Transverse colon (tissue), 4 donors: ENCODE measurements at places on chromosomes 7 and 10. TPM values are rescaled to one million over a fixed set of nuclear protein-coding genes. Genes with fewer than 3 reads are reported as not detected.

DNA sequence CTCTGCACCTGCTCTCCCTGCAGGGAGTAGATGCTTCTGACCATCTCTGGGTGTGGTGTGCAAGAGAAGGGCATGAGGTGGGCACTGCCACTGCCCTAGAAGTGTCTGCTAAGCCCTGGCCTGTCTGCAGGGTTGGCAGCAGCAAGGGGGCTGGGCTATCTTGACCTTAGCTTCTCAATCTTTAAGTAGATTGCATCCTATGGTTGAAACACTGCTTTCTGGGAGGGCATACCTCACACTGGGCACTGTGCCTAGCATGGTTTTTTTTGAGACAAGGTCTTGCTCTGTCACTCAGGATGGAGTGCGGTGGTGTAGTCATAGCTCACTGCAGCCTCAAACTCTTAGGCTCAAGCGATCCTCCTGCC is 54.9 kb downstream of the CLIP2 start:
- no peak for DNase-seq

- no peak for DNase-seq
Observed at GRCh38 chr7:134678115-134678514, 31.5 kb downstream of the BPGM start.

GRCh38 chr7:88289564-88290025 is 17.1 kb downstream of the STEAP4 start:
- no peak for DNase-seq

- DNase-seq, result peak; percentile 67
Observed at GRCh38 chr10:124153023-124153826, 59.8 kb upstream of the CHST15 start.

Gene PILRA
- total RNA-seq, result not detected

GRCh38 chr10:57014758-57015157 is 653.7 kb upstream of the ZWINT start:
- no peak for DNase-seq

Gene TRIM50
- not detected for total RNA-seq

DNA sequence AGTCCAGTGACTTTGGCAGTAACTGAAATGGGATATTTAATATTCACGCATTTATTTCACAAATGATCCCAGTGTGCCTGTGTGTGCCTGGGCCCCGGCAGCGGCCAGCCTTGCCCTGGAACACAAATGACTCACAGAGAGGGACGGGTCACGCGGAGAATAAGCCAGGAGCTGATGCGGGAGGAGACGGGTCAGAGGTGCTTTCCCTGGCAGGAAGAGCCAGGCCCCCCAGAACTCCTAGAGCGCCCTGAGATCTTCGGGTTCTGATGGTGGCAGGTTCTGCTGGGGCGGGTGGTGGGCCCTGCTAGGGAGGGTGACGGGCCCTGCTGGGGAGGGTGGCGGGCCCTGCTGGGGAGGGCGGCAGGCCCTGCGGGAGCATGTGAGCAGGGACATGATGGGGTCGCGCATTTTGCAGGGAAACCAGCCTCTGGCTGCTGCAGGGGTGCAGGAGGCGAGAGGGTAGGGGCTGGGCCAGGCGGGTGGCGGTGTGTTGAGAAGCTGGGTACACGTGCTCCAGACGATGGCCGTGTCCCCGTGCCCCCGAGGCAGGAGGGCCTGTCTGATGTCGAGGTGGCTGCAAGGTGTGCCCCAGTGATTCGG is 84.2 kb upstream of the DIP2C start:
- DNase-seq, result no peak

DNA sequence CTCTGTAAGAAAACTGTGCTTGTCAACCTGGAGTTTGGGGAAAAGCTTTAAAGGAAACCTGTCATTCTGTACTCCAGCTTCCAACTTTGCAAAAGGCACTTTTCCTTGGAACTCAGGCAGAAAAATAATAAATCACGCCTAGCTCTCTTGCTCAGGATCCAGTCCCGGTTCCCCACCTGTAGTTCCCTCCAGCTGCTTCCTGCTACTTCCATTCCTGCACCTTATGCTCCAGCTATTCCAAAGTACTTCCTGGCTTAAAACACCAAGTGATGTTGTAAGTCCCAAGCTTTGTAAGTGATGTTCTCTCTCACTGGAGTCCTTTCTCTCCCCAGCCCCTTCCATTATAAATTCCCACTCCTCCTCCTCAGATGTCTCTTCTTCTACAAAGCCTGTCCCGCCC is 98.6 kb downstream of the GRM8 start:
- no peak for DNase-seq

Gene DRGX
- total RNA-seq, result 0.32 TPM

DNA sequence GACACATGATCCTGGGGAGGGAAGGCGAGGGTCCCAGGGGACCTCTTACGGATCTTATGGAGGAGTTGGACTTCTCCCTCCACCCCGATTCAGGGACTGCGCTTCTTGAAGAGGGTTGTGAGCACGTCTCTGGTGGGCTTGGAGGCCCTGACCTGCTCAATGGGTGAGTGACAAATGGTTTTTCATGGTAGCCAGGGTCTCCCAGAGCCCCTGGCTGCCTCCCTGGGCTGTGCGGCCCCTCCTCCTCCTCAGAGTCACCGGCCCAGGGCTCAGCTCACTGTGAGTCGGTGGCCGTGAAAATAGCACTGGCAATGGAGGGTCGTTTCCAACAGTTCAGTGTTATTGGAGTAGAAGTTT is 26.6 kb downstream of the INPP5A start:
- DNase-seq, result no peak

GRCh38 chr7:49580000-49580399 is 193.4 kb upstream of the VWC2 start:
- DNase-seq, result no peak

Gene POM121
- total RNA-seq, result 17.1 TPM

DNA sequence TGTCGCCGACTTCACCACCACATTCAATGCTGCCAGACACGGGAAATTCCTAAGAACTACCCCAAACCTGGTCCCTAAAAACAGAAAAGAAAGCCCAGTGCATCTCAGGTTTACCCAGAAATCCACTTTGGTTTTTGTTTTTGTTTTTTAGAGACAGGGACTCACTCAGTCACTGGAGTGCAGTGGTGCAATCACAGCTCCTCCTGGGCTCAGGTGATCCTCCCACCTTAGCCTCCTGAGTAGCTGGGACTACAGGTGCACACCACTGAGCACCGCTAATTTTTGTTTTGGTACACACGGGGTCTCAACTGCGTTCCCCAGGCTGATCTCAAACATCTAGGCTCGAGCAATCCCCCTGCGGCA is 22.8 kb downstream of the MAD1L1 start:
- no peak for DNase-seq

Gene SEMA3C
- total RNA-seq, result 80.4 TPM

Gene SPDYE2B
- total RNA-seq, result not detected

GRCh38 chr10:110822035-110822711 is 49.6 kb upstream of the PDCD4 start:
- no peak for DNase-seq

DNA sequence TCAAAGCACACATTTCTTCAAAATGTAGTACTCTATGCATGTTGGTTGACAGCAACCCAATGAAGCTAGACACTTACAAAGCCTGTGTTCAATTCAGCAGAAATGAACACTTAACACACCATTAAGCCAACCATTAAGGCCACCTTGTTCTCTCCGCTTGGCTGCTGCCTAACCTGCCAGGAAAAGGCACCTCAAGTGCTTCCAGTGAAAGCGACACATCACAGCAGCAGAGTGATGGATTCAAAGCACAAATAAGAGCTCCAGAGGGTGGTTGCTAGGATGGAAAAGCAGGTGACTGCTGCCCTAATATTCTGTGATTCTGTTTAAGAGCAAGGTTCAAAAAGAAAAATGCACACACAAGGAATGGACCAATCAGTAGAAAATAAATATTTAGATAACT is 81.5 kb upstream of the GNAI1 start:
- DNase-seq, result no peak

- DNase-seq, result no peak
Observed at GRCh38 chr7:143447466-143447865, 4.2 kb downstream of the TAS2R60 start.

Gene STK31
- 0.55 TPM for total RNA-seq

DNA sequence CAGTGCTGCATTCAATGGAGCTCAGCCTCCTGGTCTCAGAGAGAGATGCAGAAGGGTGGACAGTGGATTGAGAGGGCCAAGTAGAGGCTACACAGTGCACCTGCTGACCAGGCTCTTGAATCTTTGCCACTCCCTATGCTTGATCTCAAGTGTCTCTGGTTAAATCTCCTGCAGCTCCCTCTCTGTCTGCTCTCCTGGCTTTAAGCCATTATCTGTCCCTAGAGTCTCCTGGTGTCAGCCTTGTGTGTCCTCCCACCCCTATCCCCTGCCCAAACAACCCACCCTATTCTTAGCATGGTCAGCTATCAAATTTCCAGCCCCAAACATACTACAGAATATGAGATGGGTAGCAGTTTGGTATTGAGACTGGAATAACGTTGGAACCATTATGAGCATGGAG is 479.3 kb upstream of the CELF2 start:
- no peak for DNase-seq

GRCh38 chr10:28587970-28588290 is 55.0 kb downstream of the WAC start:
- no peak for DNase-seq

Gene PWWP2B
- 76.4 TPM for total RNA-seq

- DNase-seq, result no peak
Observed at GRCh38 chr7:38893061-38893460, 15.9 kb downstream of the VPS41 start.

DNA sequence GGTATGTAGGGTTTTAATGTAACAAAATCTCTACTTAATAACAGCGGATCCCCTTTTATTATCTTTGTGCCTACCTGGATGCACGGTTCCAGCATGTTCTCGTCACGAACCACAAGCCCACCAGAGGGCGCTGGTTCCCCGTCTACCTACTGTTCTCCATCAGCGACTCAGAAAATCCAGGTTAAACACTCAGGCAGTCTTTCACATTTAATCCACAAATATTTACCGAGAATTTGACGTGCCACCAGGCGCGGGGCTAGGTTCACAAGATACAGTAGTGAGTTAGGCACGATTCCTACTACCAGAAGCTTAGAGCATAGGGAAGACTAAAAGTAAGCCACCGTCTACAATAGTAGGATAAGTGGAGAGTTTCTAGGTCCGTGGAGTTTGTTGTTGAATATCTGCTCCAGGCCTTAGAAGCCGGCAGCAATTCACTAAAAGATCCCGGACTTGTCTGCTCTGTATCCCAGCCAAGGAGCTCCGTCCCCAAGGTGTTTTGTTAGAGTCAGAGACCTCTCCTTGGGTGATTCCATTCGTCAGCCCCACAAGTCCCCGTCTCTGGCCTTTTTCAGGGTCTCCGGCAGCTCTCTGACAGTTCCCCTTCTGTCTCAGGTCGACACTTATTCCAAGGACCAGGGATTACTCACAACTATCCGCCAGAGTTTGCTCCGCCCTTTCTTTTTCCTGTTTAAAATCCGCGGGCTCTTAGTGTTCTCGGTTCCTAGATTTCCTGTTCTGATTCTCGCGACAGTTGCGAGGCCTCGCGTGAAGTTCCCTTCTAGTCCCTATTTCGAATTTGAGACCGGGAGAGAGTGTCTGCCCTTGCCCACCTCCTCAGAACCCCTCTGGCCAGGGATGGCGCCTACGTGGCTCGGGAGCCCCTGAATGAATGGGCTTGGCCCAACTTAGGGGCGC is 1.5 kb upstream of the KAZALD1 start:
- DNase-seq, result peak; percentile 94

DNA sequence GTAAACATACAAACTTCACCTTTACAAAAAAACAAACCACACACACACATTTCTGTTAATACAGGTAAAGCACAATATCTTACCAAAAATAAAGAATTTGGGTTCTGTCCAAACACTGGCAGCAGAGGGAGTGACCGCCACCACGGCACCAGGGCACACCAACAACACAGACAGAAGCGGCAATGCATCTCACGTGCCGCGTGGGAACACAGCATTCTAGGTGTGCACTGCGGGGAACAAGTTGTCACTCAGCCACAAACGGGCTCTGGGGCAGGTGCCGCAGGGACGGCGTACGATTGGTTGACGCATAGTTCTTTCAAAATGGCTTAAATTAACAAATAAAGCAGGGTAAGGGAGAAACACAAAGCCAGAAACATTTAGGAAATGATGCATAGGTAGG is 22.3 kb downstream of the PDGFA start:
- no peak for DNase-seq

Gene GALNT17
- 6.6 TPM for total RNA-seq

- no peak for DNase-seq
Observed at GRCh38 chr7:77954773-77955555, 156.4 kb downstream of the PHTF2 start.
